ENCODE measurements at places on chromosomes 1 and 21.

GRCh38 chr21:27475363-27475955 is 508.6 kb upstream of the ADAMTS5 start:
- no peak for DNase-seq

GRCh38 chr21:32682696-32683474 is 44.9 kb downstream of the SYNJ1 start:
- no peak for DNase-seq

DNA sequence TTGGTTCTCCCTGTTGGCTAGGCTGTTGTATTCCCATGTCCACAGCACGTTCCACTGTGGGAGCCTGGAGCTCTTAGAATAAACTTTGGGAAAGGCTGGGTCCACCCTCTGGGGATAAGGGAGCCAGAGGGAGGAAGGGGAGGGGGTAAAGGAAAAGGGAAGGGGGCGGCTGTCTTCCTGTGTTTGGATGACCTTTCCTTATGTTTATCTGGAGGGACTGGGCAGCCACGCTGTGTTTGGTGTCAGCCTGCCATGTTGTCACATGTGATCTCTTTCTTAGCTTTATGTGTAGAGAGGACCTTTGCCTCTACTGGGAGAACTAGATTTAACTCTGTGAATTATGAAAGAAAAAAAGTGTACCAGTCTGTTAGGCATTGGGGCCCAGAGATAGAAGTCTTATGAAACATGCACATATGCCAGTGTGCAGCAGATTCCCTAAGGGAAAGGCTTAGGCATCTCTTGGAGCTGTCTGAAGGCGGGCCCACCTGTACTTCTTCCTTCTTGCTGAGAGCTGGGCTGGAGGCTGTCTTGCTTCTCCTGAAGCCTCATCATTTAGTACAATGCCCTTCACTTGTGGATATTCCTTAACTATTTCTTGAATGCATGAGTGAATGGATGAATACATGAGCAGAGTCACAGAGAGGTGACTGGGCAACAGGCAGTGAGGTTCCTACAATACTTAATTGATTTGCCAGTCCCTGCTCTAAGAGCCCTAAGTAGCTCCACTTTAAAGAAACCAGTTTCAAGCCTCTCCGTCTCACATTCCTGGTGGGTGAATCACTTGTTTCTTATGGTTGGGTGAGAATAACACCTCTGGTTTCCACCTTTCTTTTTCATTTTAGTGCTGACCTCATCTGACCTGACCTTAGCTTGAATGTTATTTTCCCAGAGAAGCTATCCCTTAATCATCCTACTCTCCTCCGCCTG is 62.5 kb upstream of the ARHGAP29 start:
- no peak for DNase-seq

DNA sequence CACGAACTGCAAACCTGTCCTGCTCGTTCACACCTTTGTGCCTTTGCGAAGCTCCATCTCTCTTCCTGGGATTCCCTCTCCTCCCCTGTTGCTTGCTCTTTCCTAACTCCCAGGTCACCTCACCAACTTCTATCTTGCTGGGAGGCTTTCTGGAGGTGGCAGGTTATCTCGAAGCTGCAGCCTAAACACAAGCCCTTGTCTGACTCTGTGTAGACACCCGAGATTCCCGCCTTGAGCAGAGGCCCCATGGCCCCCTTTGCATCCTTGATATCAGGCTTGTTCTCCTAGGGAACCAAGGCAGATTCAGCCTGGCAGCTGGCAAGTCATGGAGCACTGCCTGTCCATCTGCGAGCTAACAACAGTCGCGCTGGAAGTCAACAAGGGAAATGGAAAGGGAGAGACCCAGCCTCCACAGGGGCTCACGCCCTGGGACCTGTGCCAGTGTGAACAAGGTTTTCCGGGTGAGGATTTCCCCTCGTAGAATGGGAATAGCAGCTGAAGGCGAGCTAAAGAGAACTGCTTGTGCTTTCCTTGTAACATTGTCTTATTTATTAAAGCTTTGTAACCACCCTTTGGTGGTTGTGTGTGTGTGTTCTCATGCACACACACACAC is 109.5 kb upstream of the JUN start:
- DNase-seq: no peak

DNA sequence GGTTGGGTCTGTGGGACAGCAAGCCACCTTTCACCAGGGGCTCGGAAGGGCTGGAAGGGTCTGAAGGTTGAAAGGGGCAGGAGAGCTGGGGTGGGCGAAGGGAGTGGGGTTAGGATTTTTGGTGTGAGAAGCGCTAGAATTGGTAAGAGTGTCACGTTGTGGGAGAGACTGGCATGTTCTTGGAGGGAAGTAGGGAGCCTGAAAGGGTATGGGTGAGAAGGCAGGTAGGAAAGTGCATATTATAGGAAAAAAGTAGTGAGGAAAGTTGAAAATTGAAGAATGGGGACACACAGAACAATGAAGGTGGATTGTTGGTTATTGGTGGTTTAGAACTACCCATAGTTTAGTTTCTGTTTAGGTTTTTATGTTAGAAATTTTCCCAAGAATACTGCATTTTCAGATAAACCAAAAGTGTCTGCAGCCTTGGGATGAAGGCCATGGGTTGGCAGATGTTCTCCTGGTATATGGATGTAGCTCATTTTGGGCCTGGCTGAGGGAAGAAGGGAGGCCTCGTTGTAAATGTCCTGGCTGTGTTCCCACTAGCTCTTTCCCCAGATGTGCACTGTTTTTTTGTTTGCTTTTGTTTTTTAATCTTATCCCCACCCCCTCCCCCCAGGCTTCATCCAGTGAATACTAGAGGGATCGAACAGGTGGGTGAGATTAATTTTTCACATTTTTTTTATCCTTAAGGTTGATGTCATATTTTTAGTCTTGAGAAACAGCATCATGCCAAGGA is 1.2 kb downstream of the LRRC42 start:
- DNase-seq: no peak

DNA sequence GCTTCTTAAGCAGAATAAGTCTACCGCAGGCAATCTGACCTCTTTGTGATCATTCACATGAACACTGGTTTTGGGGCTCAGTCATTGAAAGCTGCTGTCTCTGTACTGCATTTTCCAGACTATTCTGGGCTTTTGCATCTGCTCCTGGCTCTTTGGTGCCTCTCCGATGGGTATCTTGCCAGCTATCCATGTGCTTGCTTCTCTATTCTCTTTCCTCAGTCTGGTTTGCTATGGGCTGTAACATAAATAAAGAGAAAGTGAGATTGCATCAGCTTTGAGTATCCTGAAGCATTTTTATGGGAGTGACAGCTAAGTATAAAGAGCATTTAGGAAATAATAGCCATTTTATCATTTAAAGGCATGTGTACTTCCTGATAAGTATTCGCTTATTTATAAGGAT is 70.7 kb downstream of the C1orf21 start:
- DNase-seq: no peak

GRCh38 chr1:31372051-31372450 is 825 bp downstream of the FABP3 start:
- DNase-seq: no peak

DNA sequence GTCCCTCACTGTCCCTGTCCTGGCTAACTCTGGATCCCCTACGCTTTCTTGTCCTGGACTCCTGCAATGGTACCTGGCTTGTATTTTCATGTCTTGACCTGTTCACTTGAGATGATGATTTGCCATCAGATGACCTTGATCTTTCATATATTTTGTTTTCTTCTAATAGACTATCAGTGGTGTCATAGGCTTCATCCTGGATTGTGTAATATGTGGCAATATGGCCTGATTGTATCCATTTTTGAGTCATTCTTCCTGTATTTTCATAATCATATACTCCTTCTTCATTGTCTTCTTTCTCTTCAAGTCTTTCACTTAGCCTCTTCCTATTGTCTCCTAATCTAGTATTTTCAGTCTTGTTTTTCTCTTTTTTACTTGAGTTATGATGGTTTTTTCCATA is 11.1 kb downstream of the FLG start:
- no peak for DNase-seq

GRCh38 chr1:234856845-234857245 is 246.9 kb upstream of the IRF2BP2 start:
- DNase-seq: no peak

GRCh38 chr1:159121526-159121925 is 45.0 kb upstream of the AIM2 start:
- peak; percentile 9 for DNase-seq

- DNase-seq: no peak
These were observed 7.9 kb downstream of the RD3 start for GRCh38 chr1:211483896-211484612.

DNA sequence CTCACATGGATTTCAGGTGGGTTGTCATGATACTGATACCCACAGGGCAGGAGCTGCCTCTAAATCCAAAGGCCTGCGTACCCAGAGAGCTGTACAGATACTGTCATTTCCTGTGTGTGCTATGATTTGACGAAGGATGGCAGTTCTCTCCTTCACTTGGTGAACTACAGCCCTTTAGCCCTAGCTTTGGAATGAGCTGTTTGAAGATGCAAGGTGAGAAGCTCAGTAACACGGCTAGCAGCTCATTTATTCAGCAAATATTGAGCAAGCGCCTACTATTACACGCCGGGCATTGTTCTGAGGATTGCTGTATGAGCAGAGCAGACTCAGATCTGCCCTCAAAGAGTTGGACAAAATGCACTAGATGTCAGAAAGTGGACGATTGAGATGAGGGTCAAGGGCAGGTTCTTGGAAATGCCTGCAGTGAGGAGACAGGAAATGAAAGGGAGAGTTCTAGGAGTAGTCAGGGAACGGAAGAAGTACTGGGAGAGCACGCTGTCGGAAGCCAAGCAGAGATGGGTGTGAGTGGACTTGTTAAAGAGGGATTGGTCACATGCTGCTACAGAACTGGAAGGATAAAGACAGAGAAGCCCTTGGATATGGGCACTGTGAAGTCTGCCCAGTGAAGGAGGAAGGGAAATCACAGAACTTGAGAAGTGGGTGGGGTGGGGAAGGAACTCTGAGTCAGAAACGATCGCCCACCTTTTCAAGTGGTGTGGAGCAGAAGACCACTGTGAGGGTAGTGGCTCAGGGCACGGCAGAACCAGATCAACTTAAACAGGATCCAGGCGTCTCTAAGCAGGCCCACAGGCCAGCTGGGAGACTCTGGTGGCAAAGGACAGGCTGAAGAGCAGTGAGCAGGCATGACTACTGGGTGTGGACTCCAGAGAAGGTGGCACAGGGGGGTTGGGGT is 7.1 kb downstream of the PTGFRN start:
- DNase-seq: no peak

- DNase-seq: no peak
These were observed 18.8 kb upstream of the C2CD2 start for GRCh38 chr21:41972511-41973205.

GRCh38 chr1:207318072-207318619 is 3.3 kb upstream of the CD55 start:
- no peak for DNase-seq

GRCh38 chr1:34787461-34788420 is 5.1 kb upstream of the GJA4 start:
- no peak for DNase-seq

GRCh38 chr1:225871359-225872074 is 10.7 kb downstream of the TMEM63A start:
- DNase-seq: no peak

- DNase-seq: no peak
These were observed 403.4 kb downstream of the NTNG1 start for GRCh38 chr1:107544285-107544684.

DNA sequence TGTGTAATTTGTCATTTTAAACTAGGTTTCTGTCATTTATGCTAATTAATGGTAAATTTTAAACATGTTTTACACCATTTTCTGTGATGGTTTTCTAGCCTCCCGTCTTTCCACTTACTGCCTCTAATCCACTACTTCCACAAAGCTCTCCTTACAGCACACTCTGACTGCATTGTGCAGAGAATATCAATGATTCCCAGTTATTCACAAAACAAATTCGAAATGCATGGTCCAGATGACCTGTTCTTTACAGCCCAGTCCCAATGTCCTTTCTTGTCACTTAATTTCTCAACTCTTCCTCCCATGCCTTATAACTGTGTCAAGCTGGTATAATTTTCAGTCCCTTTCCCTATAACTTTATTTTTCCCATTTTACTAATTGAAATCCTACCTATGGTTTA is 770.5 kb downstream of the USP25 start:
- no peak for DNase-seq
